Stimulated activated CD4-positive, alpha-beta T cell treated with anti-CD3 and anti-CD28 coated beads, Interleukin-1b, Interleukin-23, amount 100 ng/mL, for 1 hour (primary cell): ENCODE measurements at places on chromosomes 7 and 10.

DNA sequence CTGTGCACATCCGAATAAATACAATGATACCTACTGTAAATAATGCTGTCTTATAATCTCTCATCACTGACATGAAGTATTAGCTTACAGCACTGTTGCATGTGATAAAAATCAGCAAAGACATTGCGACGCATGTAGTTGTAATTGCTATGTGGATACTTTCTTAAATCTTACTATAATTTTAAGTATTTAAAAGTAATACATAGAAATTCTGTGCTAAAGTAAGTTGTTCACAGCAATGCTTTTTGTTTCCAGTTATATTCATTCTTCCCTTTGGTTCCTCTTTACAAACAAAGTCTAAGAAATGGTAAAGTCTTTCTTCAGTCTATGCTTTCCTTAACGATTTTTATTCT is 113.7 kb upstream of the DGKB start:
- DNase-seq, result no peak

DNA sequence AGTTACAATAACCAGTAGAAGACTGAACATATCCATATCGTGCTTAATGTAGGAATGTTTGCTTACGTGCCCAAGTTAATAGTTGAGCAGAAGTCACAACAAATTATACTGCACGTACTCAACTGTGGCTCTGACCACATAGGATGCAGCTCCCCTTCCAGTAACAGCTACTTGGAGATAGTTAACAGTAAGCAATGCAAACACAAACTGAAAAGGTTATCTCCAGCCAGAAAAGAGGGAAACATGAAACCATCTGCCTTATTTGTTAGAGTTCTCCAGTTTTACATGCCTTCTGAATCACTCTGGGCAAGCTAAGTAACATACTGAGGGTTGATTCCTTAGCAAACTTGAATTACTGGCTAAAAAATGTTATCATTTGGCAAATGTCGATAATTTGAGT is 9.8 kb downstream of the DHX32 start:
- no peak for DNase-seq

DNA sequence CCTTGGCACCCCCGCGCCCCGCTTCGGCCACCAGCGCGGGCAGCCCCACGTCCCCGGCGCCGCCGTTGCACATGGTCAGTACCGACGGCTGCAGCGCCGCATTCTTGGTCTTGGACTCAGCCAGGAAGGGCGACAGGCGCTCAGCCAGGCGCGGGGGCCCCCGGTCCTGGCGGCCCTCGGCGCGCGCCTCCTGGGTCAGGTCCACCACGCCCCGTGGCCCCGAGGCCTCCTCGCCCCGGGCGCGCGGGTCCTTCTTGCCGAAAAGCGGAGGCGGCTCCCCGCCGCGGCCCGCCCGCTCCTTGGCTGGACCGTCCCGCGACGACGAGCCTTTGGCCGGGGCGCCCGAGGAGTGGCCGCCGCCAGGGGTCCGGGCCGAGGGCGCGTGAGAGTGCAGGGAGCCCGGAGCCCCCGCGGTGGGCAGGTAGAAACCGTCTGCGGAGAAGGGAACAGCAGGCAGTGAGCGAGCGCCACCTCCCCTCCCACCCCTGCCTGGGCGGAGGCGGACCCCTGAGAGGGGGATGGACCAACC is 34.7 kb downstream of the TNRC18 start:
- no peak for DNase-seq

DNA sequence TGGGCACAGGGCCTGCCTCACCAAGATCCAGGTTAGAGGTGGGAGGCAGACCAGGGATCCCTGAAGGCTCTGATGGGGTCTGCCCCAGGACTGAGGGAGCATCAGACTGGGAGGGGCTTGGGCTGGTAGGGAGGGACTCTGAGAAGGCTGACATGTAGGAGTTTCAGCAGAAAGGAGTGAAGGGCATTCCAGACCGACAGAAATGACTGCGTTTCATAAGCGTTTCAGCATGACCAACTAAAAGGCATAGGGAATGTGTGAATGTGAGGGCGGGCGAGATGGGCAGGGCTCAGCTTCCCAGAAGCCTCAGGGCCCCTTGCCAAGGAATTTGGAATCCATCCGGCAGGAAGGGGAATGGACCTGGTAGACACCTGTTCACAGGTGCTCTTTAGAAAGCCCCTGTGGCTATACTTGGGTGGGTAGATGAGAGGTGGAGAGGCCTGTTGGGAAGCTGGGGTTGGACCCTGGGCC is 24.9 kb upstream of the SLC29A3 start:
- DNase-seq, result no peak

DNA sequence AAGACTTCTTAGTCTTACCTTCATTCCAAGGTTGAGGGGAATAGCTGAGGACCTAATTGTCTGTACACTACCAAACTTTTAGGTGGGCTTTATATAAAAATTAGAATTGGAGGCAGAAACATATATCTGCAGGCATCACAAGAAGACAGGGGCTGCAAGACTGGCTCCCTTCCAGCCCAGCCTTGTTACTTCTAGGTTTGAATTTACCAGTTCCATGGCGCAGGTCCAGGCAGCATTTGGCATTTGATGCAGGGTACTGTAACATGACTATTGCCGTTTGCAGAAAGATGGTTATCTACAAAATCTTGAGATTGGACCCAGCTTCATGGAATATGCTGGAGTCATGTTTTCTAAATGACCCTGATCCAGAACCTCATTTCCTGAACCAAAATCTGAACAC is 105.4 kb upstream of the RHOBTB1 start:
- DNase-seq, result no peak
